ENCODE measurements at places on chromosomes 11 and 22.
A peak's percentile ranks its signal among the peaks of the same experiment; 100 is the strongest.

- DNase-seq, result no peak
These were observed 8.7 kb upstream of the EFCAB6 start for GRCh38 chr22:43820651-43821305.

GRCh38 chr11:13680501-13681264 lies 12.2 kb downstream of the FAR1 start:
- DNase-seq, result no peak

- no peak for DNase-seq
These were observed 1.5 kb downstream of the ME3 start for GRCh38 chr11:86670911-86671310.

DNA sequence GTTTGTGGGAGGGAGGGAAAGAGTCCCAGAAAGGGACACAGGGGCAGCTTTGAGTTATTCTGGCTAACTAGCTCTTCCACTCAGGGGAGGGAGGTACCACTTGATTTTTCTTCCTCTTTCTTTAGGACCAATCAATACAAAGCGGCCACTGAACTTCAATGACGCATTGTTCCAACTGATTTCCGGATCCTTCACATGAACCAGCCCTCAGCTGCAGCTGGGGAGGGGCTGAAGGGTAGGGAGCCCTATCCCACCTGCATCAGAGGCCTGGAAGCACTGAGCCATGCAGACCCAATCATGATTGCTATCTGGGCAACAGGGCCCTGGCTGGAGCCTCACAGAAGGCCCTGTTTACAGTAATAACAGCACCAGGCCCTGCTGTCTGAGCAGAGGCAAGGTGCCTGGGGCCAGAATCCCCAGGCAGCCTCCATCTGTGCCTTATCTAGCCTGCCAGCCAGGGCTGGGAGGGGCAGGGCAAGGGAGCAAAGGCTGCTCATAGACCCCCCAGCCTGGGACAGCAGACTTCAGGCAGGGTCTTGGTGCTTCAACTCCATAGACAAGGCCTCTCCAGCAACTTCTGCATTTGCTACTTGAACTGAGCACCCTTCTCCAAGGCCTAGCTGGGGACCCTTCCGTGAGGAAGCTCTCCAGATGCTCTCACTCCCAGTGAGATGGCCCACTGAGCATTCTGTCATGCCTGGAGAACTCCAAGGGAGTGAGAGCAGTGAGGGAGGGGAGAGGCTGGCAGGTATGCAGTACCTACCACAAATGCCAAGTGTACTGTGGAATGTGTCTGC lies 22.5 kb downstream of the CLPB start:
- DNase-seq, result no peak

DNA sequence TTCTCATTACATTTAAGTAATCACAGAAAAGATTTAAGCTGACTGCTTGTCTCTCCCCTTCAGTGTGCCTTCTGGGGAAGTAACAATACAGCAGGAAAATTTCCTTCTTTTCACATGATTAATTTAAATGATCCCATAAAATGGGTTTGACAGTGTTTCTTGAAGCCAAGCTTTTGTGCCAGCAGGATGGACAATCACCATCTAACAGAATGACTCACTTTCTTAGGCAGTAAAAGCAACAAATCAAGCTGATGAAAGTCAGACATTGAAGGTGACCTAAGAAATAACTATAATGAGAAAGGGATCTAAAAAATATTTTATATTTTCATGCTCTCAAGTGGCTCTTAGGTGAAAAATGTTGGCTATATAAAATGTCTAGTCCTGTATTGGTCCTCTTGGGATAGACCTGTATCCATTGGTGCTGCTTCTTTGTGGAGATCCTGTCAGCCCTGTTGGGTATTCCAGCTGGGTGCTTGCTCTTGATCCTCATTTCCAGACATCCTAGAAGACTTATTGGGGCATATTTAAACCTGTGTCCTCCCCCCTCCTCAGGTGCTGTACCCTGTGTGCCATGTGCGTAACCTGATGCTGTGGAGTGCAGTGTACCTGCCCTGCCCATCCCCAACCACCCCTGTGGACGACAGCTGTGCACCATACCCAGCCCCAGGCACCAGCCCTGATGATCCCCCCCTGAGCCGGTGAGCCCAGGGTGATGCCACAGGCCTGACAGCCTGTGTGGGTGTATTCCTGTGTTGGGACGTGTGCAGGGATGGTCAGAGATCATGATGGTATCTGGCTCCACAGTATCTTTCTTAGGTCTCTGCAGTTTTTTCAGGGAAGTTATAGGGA lies 62.7 kb upstream of the HORMAD2 start:
- DNase-seq, result no peak

DNA sequence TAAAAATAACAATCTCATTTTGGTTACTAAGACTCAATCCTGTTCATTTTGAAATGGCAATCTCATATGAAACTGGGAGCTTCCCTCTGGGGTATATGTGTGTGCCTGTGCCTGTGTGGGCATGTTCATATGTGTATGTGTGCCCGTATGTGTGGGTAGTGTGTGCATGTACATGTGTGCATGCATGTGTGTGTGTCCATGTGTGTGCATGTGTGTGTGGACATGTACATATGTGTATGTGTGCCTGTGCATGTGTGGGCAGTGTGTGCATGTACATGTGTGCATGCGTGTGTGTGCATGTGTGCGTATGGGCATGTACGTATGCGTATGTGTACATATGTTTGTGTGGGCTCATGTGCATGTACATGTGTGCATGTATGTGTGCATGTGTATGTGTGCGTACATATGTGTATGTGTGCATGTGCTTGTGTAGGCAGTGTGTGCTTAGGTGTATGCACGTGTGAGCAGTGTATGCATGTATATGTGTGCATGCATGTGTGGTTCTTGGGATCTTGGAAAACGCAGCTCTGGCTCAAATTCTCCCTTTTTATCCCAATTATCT lies 24.5 kb upstream of the CACNG2 start:
- no peak for DNase-seq

DNA sequence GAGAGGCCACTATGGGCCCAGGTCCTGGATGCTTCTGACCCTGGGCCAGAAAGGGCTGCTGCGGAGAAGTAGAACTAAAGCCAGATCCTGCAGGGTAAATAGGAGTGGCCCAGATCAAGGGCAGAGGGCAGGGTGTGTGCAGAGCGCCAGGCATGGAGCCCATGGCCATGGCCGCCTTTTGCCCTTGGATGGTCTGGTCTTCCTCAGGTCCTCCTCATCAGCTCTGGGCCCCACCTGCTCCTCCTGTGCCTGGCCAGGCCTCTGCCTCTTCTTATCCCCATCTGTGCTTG lies 277.6 kb downstream of the BRD1 start:
- peak; percentile 27 for DNase-seq

DNA sequence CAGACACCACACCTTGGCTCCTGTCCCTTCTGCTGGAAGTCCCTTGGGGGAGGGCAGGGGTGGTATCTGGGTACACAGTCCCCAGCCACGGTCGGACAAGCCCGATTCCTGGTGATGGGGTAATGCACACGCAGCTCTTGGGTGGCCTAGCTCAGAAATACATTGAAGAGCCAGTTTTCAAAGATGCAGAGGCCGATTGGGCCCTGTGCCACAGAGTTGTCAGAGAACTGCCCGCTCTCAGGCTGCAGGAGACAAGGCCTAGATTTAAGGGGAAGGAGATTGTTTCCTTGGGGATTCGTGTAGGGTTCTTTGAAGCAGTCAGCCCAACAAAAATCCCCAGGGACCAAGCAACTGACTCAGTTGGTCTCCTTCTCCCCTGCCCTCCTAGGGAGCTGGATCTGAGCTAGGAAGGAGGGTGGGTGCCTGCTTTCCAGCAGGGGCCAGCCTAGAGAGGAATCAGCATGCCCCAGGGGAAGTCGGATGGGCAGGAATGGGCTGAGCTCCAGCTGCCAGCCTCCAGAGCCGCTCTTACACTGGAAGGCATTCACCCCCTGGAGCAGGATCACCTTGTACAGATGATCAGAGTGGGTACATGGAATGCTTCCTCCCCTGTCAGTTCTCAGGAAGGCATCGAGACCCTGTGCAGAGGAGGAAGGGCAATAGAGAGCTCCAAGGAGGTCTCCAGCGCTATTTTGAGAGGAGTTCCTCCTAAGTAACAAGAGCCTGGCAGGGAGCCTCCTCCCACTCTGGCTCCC lies 3.3 kb upstream of the SCN4B start:
- DNase-seq, result no peak

DNA sequence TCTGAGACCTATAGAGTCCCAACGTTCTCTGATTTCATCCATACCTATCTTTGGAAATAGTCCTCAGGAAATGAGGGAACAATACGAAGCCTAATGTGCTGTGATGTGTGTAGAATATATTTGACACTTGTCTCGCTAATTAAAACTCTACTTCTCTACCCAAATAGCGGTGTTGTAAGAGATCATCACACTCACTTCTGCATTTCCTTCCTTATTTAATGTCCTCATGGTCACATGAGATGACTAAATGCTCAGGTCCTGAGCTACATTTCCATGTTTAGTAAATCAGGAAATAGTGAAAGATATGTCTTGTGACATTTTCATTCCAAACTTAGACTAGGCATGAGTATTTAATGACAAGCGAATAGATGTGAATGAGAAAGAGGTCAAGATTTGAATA lies 112.3 kb downstream of the MAML2 start:
- DNase-seq, result no peak

DNA sequence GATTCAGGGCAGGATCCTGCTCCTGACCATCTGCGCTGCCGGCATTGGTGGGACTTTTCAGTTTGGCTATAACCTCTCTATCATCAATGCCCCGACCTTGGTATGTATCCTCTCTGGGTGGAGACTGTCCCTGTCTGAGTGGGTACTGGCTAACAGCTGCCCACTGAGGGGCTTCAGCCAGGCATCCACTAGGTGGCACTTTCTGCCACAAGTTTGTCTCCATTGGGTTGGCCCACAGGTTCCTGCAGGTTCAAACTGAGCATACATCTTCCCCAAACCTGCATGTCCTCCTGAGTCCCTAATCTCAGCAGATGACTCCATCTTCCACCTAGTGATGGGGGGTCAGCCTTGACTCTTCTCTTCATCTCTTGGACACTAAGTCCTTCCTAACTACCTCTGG lies 4.4 kb downstream of the SLC2A11 start:
- peak; percentile 70 for DNase-seq

DNA sequence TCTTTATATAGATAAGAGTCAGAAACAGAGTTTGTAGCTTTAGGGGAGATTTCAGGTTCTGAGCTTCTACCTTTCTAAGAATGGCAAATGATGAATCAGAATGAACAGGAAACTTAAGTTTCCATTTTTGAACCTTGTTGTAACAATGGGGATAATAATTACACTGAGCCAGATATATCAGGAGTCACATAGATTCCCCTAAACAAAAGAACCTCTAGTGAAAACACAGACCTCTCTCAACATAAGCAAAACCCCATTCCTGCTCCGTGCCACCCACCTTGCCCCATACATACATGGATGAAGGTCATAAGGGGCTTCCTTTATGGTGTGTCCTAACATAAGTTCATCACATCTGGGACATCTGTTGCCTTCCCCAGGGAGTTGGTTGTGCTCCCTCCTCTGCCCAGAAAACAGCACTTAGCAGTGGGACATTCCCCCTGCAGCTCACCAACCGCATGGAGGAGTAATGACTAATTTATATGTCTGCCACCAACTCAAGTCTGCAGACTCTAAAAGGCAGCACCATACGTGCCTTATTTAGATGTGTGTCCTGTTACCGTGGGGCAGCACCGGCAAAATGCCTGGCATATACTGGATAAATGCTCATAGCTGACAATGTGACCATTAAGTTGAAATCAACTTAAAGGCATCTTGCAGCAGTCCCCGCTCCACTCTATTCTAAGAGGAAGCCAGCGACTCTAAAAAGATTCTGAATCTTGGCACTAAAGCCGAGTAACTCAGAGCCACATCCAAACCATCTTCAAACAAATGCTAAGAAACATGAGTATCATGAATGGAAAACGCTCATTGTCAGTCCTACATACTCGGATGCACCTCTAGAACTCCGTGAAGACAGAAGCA lies 8.0 kb downstream of the JAML start:
- DNase-seq, result peak; percentile 84

GRCh38 chr22:39994566-39995392 lies at the start of gene FAM83F:
FAM83F (plus strand) TSS chr22:39994954; CDS start chr22:39995043, 89 bp downstream.
- peak; percentile 79 for DNase-seq

GRCh38 chr22:46328797-46329196 lies 6.7 kb upstream of the TRMU start:
- DNase-seq, result no peak

DNA sequence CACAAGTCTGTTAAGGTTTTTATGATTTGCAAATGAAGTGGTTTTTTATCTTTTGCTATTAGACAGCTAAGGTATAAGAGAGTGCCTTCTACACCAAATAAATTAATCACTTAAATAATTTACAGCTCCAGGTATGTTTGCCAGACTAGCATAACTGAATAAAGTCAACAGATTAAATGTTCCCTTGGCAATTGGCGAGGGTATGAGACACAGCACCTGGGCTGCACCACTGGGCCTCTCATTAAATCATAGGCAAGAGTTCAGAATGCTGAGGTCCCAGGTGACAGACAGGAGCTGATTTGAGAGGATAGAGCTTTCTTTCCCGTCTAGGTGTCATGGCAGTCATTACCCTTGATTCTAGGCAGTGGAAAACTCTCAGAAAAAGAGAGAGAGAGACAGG lies 62.6 kb upstream of the WT1 start:
- no peak for DNase-seq

- no peak for DNase-seq
These were observed 23.1 kb downstream of the PTPN5 start for GRCh38 chr11:18768472-18768901.

DNA sequence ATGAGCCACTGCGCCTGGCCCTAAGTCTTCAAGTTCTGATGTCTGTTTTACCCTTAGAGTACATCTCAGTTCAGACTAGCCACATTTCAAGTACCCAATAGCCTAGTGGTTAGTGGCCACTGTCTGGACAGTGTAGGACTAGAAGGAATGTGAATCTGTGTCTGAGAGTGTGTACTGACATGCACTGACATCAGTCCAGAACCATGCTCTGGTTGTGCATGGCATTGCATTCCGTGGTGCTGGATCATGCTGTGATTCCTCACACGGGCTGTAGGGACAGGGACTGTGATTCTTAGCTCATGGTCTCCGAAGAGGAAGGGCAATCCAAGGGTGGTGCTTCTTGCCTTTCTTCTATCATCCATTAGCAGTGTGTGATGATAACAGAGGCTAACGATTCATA lies 41.1 kb downstream of the AMOTL1 start:
- DNase-seq, result no peak

GRCh38 chr11:34512840-34513681 lies 533 bp downstream of the ELF5 start:
- peak; percentile 79 for DNase-seq

DNA sequence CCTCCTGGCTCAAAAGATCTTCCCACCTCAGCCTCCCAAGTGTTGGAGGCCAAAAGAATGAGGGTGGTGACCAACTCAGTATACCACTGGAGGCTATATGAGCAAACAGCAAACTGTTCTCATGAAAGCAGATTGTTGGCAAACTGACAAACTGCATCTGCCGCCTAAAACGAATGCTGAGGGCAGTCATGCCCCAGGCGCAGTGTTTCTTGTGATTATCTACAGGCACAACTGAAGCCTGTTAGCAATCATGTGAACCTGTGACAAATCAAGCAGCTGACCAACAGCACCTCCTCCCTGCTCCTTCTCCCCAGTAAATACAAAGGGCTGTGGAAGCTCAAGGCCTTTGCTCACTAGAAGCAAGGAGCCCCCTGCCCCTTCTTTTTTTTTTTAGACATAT lies 47.8 kb downstream of the BTBD10 start:
- no peak for DNase-seq

Measured in activated effector memory CD4-positive, alpha-beta T cell treated with anti-CD3 and anti-CD28 coated beads, Interleukin-2, amount 50 U/mL, for 16 hours (primary cell).